ENCODE measurements at places on chromosomes 7 and 10.

DNA sequence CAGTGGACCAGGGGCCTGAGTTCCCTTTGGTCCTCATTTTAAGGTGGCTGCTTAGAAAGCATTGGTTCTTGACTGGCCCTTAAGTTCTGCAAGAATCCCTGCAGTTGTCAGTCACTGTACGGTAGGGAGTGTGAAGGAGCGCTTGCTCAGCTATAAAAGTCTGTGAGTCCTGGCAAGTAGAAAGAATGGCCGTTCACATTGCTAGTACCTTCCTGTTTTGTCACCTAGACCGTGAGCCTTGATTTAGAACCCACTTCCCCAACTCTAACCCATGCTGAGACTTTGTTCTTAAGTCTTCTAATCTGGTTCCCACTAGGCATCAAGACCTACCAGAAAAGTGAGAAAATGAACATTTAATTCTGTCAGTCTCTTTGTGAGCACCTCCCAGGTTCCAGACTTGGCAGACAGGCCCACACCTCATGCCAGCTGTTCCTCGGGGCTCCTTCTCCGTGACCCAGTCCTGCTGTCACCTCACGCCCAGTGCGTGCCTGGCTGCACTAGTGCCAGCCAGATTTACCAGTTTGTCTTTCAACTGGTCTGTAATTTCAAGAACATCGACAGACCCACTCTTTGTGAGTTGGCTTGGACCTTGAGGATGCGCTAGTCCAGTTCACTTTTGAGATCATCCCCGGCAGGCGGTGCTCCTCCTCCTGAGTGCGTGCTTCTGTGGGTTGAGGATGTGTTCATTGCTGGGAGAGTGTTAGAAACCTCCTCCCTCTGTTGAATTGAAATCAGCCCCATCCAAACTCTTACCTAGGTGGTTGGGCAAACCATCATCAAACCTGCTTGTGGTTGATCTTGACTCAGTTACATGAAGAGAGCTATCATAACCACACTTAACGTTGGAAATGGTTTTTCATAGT is 78.5 kb downstream of the SHH start:
- no peak for DNase-seq

- no peak for DNase-seq
Observed at GRCh38 chr7:12926206-12926605, 238.8 kb downstream of the ARL4A start.

DNA sequence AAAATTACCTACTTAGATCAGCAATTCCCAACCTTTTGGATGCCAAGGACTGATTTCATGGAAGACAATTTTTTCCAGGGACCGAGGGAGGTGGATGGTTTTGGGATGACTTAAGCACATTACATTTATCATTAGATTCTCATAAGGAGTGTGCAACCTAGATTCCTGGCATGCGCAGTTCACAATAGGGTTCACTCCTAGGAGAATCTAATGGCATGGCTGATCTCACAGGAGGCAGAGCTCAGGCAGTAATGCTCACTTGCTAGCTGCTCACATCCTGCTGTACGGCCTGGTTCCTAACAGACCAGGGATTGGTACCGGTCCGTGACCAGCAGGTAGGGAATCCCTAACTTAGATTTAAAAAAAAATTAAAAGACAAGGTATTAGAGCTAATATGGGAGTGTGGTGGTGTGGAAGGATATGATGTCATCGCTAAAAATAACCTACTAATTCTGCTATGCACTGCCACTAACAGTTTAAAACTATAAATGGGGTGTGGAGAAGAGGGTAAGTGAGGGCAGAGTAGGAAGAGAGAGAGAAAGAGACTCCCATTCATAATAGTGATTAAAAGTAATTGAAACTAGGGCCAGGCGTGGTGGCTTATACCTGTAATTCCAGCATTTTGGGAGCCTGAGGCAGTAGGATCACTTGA is 282.7 kb downstream of the BAMBI start:
- no peak for DNase-seq

DNA sequence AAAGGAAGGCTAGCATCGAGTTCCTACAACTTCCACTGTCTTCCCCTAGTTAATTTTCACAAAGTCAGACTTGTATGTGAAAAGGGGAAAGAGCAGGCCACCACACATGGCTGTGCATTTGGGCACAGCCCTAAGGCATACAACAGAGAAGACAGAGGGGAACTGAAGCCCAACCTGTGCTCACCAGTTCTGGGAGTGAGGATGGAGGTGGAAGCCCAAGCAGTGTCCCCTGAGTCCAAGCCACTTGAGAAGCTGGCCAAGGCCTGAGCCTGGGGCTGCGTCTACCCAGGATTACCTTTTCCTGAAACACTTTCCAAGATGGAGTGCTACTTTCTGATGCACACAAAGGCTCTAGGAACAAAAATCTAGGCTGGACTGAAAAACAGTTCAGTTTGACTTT is 20.3 kb downstream of the GPNMB start:
- DNase-seq = no peak

- DNase-seq = no peak
Observed at GRCh38 chr10:100565206-100565985, 29.7 kb downstream of the HIF1AN start.

- no peak for DNase-seq
Observed at GRCh38 chr10:69842882-69843281, 41.2 kb downstream of the COL13A1 start.

- DNase-seq = no peak
Observed at GRCh38 chr7:50266635-50267386, 37.7 kb upstream of the IKZF1 start.

- DNase-seq = no peak
Observed at GRCh38 chr10:97383159-97383558, 18.0 kb downstream of the RRP12 start.

GRCh38 chr10:59366290-59366689 is 3.9 kb upstream of the FAM13C start:
- DNase-seq = no peak

DNA sequence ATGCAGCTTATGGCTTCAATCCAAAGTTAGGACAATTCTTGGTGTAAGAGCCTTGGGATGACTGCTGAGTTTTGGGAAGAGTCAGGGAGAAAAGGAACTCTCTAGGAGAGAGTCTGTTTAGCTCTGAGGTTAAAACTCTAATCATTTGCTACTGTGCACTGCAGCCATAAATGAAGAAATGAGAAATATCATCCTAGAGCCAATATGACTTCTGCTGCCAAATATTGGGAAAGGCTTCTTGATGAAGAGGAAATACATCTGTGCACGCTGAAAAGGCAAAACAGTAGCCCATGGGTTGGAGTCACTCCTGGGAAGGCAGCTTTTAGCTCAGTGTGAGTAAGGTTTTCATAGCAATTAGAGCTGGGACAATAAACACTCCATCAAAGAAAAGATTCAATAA is 308.8 kb downstream of the SFMBT2 start:
- no peak for DNase-seq

DNA sequence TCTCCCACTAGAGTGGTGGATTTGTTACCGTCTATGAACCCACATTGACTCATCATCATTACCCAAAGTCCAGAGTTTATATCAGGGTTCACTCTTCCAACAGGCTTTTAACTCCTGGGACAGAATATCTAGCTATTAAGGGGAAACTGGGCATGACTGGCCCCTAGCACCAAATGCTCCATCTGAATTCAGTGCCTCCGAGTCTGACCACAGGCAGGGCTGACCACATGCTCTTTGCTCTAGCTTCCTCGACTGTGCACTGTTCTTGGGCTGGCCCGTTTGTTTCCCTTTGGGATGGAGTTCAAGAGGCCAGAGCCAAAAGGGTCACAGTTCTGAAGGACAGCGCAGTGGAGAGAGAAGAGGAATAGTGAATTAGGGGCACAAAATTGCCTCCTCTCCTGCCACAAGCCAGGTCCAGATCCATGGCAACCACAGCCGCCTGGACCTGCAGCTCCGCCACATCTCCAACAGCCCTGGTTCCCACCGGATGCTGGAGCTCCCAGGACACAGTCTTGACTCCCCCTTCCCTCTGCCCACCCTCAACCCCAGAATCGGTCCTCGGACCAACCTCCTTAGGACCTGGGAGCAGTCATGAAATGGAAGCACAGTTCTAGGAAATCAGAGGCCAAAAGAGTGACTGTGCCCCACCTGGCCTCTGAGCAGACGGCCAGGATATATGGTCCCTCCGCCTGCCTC is 16.2 kb downstream of the CAMK2G start:
- DNase-seq = no peak

DNA sequence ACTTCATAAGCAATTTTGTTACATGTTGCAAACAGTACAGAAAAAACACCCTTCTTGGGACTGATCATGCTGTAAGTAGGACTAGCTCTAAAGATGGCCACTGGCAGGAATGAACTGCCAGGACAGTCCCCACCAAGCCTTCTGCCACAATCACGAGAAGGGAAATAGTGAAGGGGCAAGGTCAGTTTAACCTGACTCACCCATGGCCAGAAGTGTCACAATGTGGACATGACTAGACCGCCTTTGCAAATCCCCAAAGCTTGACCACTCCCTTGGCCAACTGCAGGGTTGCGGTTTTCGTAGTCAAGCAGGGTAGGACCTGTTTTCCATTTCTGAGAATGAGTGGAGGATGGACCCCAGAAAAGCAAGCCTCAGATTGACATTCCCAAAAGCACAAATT is 19.4 kb upstream of the FRAT2 start:
- no peak for DNase-seq

GRCh38 chr7:66899552-66900280 is 21.3 kb upstream of the TMEM248 start:
- no peak for DNase-seq

DNA sequence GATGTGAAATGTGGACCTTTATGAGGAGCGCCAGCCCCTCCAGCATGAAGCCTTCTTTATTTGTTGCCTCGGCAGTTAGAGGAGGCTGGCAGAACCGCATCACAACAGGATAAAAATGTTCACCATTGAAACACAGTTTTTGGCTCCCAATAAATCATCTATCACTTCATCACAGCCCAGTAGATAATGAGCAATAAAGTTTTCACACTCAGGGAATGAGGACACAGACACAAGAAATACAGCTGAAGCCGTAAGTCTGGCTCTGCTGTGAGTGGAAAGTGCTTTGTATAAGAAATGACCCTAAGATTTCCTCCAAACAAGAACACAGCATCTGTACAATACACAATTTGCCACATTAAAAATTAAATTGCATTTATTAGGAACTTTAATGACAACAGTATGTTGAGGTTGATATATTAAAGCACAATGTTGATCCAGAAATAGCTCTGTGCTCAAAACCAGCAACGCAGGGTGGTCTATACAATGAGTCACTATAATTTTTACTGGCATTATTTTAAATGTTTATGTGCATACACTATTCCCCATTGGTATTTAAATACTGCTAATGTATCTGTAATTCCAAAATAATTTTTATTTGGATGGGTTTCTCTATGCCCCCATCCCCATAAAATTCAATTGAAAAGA is 301.8 kb upstream of the MGMT start:
- DNase-seq = no peak

GRCh38 chr10:47404446-47404845 is 20.4 kb upstream of the ZNF488 start:
- DNase-seq = peak; percentile 57

GRCh38 chr10:63491588-63492316 is 26.0 kb upstream of the JMJD1C start:
- peak; percentile 67 for DNase-seq

DNA sequence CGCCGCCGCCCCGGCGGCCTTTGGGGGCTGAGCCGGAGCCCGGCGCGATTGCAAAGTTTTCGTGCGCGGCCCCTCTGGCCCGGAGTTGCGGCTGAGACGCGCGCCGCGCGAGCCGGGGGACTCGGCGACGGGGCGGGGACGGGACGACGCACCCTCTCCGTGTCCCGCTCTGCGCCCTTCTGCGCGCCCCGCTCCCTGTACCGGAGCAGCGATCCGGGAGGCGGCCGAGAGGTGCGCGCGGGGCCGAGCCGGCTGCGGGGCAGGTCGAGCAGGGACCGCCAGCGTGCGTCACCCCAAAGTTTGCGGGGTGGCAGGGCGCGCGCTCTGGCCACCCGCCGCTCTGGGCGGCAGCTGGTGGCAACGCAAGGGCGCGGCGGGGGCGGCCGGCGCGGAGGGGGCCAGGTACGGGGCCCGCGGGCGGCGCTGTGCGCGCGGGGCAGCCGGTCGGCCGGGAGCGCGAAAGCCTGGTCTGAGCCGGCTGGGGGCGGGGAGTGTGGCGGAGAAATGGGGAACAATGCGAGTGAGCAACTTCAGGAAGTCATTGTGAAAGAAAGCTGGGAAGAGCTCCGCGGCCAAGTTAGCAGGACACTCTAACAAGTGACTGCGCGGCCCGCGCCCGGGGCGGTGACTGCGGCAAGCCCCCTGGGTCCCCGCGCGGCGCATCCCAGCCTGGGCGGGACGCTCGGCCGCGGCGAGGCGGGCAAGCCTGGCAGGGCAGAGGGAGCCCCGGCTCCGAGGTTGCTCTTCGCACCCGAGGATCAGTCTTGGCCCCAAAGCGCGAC is at the start of gene IKZF1:
Gene IKZF1, plus strand, starts transcription at position 588 of the 782 bp plus-strand sequence. CDS start 14,346 bp downstream, outside the sequence.
- DNase-seq = peak; percentile 66

GRCh38 chr7:133682364-133683181 is 429.7 kb downstream of the EXOC4 start:
- peak; percentile 68 for DNase-seq

DNA sequence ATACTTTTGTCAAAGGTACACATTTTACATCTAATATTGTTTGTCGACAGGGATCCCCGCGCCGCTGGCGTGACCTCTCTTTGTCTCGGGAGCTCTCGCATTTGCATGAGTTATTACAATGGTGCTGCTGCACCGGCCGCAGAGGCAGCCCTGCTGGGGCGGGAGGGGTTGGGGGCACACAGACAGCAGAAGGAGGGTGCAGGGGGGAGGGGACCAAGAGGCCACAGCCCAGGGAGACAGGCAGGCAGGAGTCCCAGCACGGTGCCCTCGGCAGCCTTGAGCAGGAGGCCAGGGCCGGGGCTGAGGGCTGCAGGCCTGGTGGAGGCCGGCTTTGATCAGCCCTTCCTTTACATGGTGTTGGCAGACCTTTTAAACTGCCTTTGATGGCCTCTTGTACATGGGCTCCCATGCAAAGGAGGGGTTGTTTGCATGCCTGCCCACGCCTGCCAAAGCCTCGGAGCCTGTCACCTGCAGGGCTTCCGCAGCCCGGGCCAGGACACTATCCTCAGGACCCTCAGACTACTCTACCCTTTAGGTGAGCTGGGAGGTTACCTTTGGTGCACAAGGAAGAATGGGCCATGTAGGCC is 95.5 kb downstream of the EBF3 start:
- DNase-seq = no peak

DNA sequence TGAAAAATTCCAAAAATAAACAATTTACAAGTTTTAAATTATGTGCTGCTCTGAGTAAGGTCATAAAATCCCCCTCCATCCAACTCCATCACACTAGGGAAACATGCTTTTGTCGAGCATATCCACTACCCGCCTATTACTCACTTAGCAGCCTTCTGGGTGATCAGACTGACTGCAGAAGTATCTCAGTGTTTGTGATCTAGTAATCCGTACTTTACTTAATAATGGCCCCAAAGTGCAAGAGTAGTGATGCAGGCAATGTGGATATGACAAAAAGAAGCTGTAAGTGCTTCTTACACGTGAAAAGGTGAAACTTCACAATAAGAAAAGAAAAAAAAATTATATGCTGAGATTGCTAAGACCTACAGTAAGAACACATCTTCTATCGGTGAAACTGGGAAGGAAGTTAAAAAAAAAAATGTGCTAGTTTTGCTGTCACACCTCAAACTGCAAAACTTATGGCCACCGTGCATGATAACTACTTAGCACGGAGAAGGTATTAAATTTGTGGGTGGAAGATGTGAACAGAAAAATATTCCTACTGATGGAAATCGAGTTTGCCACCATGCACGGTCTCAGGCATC is 43.2 kb downstream of the SEMA3C start:
- no peak for DNase-seq

GRCh38 chr7:24572393-24572996 is 757 bp upstream of the PALS2 start:
- no peak for DNase-seq

- DNase-seq = peak; percentile 38
Observed at GRCh38 chr10:4004144-4004543, 219.1 kb upstream of the KLF6 start.

GRCh38 chr7:132138817-132139216 is 437.5 kb downstream of the PLXNA4 start:
- peak; percentile 26 for DNase-seq
